ENCODE measurements at places on chromosomes 12 and 14.

- peaks cover 36% of the 10 kb centered on the region for H3K4me1 ChIP-seq
- no peak for DNase-seq
- peak overlapping the region; percentile 91 for H3K4me3 ChIP-seq
- peak overlapping the region; percentile 89 for H3K27ac ChIP-seq
Measured at GRCh38 chr12:111686574-111687105, 787 bp downstream of the ACAD10 start.

GRCh38 chr12:96465896-96466295, 23.5 kb upstream of the CFAP54 start:
- no peak overlapping the region for H3K27ac ChIP-seq
- H3K27me3 ChIP-seq: no peaks in the 10 kb centered on the region
- H3K4me3 ChIP-seq: no peak overlapping the region
- no peaks in the 10 kb centered on the region for H3K4me1 ChIP-seq

GRCh38 chr12:113936460-113936859, 29.7 kb downstream of the RBM19 start:
- no peaks in the 10 kb centered on the region for H3K27me3 ChIP-seq
- no peak for DNase-seq
- no peak overlapping the region for H3K27ac ChIP-seq
- H3K4me3 ChIP-seq: no peak overlapping the region

DNA sequence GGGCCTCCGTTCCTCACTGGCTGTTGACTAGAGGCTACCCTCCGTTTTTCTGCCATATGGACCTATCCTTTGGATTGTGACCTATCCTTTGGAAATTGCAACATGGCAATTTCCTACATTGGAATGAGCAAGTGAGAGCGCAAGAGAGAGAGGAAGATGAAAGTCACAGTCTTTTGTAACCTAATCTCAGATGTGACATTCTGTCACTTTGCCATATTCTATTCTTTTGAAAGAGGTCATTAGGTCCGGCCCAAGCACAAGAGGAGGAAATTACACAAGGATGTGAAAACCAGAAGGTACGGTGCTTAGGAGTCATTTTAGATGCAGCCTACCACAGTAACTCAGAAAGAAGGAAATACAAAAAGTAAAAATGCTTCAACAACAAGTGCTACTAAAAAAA, 47.3 kb upstream of the SRP54 start:
- no peaks in the 10 kb centered on the region for H3K27me3 ChIP-seq
- no peaks in the 10 kb centered on the region for H3K4me1 ChIP-seq
- H3K4me3 ChIP-seq: no peak overlapping the region
- no peak for DNase-seq
- no peak overlapping the region for H3K27ac ChIP-seq

DNA sequence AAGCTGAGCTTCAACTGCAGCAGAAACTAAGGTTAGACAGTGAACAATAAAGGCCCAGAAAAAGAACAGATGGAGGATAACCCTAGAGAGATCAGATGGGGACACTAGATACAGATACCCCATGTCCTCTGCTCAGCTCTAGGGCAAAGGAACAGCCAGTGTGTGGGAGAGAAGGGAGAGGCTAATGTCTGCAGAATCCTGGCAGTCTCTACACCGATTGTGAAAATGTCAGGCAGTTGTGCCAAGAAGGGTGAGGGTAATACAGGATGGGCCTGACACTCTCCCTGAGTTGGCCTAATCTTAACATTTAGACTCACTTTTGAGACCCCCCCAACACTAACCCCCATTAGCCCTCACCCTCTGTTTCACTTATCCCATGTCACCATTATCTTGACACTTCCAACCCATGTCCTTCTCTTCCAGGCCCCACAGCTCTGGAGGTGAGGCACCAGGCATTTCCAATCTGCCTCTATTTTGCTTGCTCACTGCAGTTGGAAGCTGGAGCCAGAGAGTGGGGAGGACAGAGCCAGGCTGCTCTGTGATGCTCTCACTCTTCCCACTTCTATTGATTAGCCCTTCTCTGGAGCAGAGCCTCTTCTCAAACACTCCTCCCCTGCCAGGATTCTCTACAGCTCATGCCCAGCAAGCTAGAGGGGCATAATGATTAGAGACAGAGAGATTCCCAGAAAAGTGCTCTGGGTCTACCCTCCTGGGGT, 3.0 kb upstream of the BLOC1S1 start:
- H3K27ac ChIP-seq: peak overlapping the region; percentile 98
- H3K27me3 ChIP-seq: no peaks in the 10 kb centered on the region
- H3K36me3 ChIP-seq: no peaks in the 10 kb centered on the region
- H3K4me1 ChIP-seq: peaks cover 66% of the 10 kb centered on the region

- no peaks in the 10 kb centered on the region for H3K4me1 ChIP-seq
- H3K36me3 ChIP-seq: peaks cover 95% of the 10 kb centered on the region
- DNase-seq: no peak
- no peak overlapping the region for H3K4me3 ChIP-seq
- no peaks in the 10 kb centered on the region for H3K27me3 ChIP-seq
- H3K27ac ChIP-seq: no peak overlapping the region
Measured at GRCh38 chr14:96304956-96305355, 48.9 kb downstream of the BDKRB1 start.

- no peak overlapping the region for H3K27ac ChIP-seq
- H3K4me3 ChIP-seq: no peak overlapping the region
- H3K27me3 ChIP-seq: no peaks in the 10 kb centered on the region
Measured at GRCh38 chr12:25694072-25694471, 141.0 kb upstream of the LMNTD1 start.

GRCh38 chr14:78983126-78983525, 813.0 kb downstream of the NRXN3 start:
- H3K4me1 ChIP-seq: no peaks in the 10 kb centered on the region
- H3K36me3 ChIP-seq: no peaks in the 10 kb centered on the region
- no peak for DNase-seq
- H3K27me3 ChIP-seq: no peaks in the 10 kb centered on the region
- H3K4me3 ChIP-seq: no peak overlapping the region
- H3K27ac ChIP-seq: no peak overlapping the region

GRCh38 chr14:35297706-35298105, 5.5 kb downstream of the PSMA6 start:
- no peak overlapping the region for H3K4me3 ChIP-seq
- H3K27me3 ChIP-seq: no peaks in the 10 kb centered on the region
- DNase-seq: no peak
- no peak overlapping the region for H3K27ac ChIP-seq
- H3K36me3 ChIP-seq: no peaks in the 10 kb centered on the region

DNA sequence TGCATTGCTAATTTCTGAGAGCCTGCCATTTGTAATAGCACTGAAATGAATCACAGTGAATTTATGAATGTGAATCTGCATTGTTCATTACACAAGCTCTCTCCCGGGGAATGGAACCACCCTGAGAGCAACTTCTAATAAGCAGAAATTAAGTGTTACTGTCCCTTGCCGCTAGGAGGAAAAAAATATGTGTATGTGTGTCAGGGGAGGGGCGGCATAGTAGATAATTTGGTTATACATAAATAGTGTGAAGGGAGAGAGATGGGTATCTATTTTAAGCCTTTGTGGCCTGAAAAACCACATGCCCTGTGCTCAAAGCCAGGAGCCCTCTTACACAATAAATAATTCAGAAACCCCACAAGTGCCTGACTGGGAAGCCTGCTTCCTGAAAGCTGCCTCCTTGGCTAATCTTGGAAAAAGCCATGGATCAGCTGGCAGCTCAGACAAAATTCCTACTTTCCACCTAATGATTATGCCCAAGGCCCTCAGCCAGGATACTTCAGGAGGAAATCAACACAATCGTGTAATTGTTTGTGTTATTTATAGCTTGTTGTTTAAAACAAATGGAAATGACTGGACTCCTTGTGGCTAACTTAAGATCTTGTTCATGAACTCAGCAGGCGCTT, 366.2 kb upstream of the KITLG start:
- no peaks in the 10 kb centered on the region for H3K27me3 ChIP-seq
- H3K36me3 ChIP-seq: no peaks in the 10 kb centered on the region
- peak; percentile 20 for DNase-seq
- H3K27ac ChIP-seq: no peak overlapping the region
- H3K4me1 ChIP-seq: no peaks in the 10 kb centered on the region

DNA sequence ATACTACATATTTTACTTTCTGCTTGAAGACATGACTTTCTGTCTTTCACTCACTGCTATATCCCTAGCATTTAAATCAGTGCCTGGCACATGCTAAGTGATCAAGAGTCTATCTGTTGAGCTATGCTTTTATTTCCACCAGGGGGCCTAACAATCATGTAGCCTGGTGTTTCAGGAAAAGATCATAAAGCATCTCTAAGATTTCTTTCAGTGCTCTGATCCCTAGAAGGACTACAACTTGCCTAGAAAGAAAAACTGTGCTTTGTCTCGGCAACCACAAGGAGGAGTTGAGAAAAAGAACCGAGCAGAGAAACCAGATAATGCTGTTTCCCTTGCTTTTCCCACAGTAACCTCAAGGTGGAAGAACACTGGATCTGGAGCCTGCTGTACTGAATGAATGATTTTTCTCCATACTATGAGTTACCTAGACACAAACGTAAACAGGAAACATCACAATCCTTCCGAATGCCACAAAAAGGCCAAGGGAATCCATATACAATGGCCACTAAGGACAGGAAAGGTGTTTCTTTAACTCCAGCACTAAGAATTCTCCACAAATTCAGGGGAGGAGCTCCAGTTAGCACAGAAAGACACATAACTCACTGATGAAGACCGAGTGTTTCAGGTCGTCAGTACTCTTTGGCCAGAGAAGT, 1.2 kb downstream of the CRY1 start:
- H3K36me3 ChIP-seq: no peaks in the 10 kb centered on the region
- peak overlapping the region; percentile 69 for H3K4me3 ChIP-seq
- peaks cover 16% of the 10 kb centered on the region for H3K4me1 ChIP-seq
- H3K27me3 ChIP-seq: no peaks in the 10 kb centered on the region
- H3K27ac ChIP-seq: peak overlapping the region; percentile 94

GRCh38 chr12:10362325-10362724, 27.5 kb downstream of the KLRK1 start:
- peaks cover 11% of the 10 kb centered on the region for H3K4me1 ChIP-seq
- H3K36me3 ChIP-seq: no peaks in the 10 kb centered on the region
- H3K27me3 ChIP-seq: no peaks in the 10 kb centered on the region

DNA sequence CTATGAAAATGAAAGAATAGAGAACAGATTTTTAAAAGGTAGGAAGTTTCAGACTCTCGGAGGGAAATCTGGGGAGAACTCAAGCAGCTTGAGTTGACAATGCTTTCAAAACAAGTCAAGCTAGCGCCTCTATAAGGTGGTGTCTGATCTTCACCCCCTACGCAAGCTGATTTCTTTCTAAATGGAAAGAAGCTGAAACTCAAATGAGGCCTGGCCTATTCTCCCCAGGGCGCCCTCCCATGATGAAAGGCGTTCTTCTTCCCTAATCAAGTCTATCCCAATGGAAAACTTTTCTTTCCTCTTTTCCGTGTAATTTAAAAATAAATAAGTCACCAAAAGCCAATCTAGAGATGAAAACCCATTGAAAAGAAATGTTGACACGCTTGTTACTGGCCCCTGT, 20.6 kb downstream of the PTHLH start:
- no peak overlapping the region for H3K4me3 ChIP-seq
- H3K27ac ChIP-seq: no peak overlapping the region
- no peaks in the 10 kb centered on the region for H3K27me3 ChIP-seq
- no peak for DNase-seq

- H3K27ac ChIP-seq: no peak overlapping the region
- DNase-seq: no peak
- no peaks in the 10 kb centered on the region for H3K27me3 ChIP-seq
Measured at GRCh38 chr14:74542056-74542685, 48.6 kb downstream of the ISCA2 start.

GRCh38 chr14:66944872-66945271, 244.4 kb upstream of the GARIN2 start:
- no peak for DNase-seq
- H3K27ac ChIP-seq: no peak overlapping the region
- no peaks in the 10 kb centered on the region for H3K27me3 ChIP-seq
- H3K4me1 ChIP-seq: no peaks in the 10 kb centered on the region

GRCh38 chr14:80770114-80770908, 171.2 kb downstream of the CEP128 start:
- no peak overlapping the region for H3K27ac ChIP-seq
- H3K36me3 ChIP-seq: no peaks in the 10 kb centered on the region

DNA sequence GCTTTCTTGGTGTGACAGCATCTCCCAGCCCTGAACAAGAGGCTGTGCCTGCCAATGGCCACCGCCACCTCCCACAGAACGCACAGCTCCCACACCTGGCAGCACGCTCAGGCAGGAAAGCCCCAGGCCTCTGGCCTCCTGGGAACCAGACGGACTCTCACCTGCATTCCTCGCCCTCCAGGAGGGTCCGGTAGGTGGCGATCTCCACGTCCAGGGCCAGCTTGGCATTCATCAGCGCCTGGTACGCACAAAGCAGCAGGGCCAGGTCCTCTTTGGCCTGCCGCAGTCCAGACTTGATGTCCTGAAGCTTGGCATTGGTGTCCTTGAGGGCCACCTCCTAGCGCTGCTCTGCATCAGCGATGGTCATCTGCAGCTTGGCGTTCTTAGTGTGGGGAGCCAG, 12.1 kb upstream of the KRT77 start:
- no peak overlapping the region for H3K4me3 ChIP-seq
- H3K4me1 ChIP-seq: no peaks in the 10 kb centered on the region
- no peak overlapping the region for H3K27ac ChIP-seq

GRCh38 chr14:52695481-52696091, at the start of gene ERO1A:
Gene ERO1A (minus strand): TSS chr14:52695558. CDS start chr14:52695481, 77 bp downstream.
- H3K4me3 ChIP-seq: peak within 1 kb of the TSS; percentile 90
- DNase-seq: peak; percentile 86
- H3K27me3 ChIP-seq: no peaks in the 10 kb centered on the region
- H3K36me3 ChIP-seq: no peaks in the 10 kb centered on the region
- H3K4me1 ChIP-seq: peaks cover 14% of the 10 kb centered on the region
- peak within 1 kb of the TSS; percentile 99 for H3K27ac ChIP-seq

DNA sequence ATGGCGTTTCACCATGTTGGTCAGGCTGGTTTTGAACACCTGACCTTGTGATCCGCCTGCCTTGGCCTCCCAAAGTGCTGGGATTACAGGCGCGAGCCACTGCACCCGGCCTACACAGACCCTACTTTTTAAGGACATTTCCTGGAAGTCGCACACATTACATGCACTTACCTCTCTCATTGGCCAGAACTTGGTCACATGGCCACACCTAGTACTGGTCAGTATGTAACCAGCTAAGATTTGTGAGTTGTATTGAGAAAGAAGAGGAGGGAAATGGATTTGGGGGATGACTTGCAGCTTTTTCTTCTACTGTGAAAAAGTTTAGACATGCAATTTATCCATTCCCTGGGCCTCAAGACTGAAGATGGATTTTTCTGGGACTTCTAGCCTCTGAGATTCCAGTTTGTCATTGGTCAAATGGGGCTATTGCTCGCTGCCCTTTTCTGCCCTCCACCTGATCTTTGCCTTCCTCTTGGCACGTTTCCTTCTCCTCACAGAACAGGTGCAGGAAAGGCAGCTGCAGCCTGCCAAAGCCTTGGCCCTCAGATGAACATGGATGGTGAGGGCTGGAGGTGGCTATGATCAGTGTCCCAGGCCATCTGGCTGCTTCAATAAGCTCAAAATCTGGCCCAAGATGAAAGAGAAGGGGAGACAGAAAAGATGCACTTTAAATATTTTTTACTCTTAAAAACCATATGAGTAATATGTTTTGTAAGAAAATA, 7.1 kb upstream of the ZDHHC22 start:
- no peaks in the 10 kb centered on the region for H3K36me3 ChIP-seq
- DNase-seq: no peak
- no peak overlapping the region for H3K27ac ChIP-seq
- no peaks in the 10 kb centered on the region for H3K27me3 ChIP-seq

GRCh38 chr12:90234472-90234871, 525.8 kb upstream of the ATP2B1 start:
- no peaks in the 10 kb centered on the region for H3K36me3 ChIP-seq
- no peak for DNase-seq
- no peak overlapping the region for H3K27ac ChIP-seq

All from tibial artery (tissue), 4 donors.